Frontal cortex (tissue), 4 donors: ENCODE measurements at places on chromosomes 2 and 18.

DNA sequence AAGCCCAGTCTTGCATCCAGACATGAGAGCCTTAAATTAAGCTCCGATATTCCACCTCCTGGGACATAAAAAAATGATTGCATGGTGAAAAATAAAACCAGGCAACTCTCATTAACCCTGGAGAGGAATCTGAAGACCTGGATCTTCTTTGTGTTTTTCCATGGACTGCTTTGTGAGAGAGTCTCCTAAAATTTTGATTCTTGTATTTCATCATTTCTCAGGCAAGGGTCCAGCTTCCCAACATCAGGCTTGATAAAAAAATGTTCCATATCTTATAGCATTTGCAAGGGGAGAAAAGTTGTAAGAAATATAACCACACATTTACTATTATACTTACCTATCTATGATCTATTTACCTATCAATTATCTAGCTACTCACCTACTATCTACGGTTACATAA, 327.5 kb upstream of the SPHKAP start:
- DNase-seq = no peak

- no peak for DNase-seq
Observed at GRCh38 chr2:102662833-102663232, 43.5 kb downstream of the SLC9A2 start.

DNA sequence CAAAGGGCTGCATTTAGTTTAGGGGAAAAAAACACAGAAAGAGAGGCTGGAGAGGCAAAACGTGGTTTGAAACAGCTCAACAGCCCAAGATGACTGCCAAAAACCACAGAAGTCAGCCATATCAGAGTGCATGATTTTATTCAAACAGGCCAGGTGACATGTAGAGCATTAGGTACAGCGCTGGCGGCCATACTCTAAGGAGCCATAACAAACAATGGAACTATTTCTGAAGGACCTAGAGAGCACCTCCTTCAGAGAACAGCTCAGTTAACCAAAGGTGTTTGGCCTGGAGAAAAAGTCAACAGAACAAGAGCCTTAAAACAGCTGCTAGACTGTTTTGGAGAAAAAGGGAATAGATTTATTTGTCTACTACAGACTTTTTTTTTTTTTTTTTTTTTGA, 2.6 kb downstream of the THADA start:
- no peak for DNase-seq

DNA sequence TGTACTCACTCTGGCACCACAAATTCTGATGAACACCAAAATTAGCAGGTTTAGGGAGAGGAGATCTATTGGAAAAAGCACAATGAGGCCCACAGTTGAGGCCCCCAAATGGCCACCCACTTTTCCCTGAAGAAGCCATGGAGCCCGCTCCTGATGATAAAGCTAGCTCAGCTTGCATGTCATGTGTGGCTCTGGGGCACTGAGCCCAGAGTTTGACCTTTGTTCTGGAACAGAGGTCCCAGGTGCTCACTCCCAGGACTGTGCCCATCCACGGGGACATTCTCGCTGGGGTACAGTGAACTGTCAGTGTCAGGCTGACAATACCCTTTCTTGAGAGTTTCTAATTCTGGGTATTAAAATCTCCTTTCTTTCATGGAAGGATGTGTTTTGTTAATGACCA, 36.2 kb downstream of the XDH start:
- DNase-seq = no peak

- no peak for DNase-seq
Observed at GRCh38 chr2:6784291-6784690, 81.4 kb downstream of the CMPK2 start.

- no peak for DNase-seq
Observed at GRCh38 chr2:48059975-48060374, 153.7 kb upstream of the FBXO11 start.

- peak; percentile 14 for DNase-seq
Observed at GRCh38 chr2:177030451-177031105, 182.0 kb upstream of the HNRNPA3 start.

DNA sequence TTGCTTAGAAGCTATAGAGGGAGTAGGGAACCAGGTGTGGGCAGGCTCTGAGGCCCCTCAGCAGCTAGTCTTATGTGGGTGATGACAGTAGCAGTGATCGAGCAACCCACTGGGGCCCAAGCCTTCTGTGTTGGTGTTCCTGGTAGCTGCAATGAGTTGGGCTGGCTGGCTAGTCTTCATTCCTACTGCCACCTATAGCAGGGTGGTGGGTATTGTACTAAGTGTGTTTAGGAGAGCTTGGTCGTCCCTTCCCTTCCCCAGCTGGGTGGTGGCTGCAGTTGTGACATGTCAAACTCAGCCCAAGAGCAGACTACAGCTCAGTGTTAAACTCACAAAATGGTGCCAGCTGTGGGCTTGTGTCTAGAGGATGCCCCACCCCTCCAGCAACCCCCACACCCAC, 486.1 kb upstream of the UBE2E3 start:
- DNase-seq = no peak

- DNase-seq = no peak
Observed at GRCh38 chr2:181677912-181678586, 2.3 kb downstream of the NEUROD1 start.

- DNase-seq = no peak
Observed at GRCh38 chr2:141496810-141497209, 634.0 kb downstream of the LRP1B start.

DNA sequence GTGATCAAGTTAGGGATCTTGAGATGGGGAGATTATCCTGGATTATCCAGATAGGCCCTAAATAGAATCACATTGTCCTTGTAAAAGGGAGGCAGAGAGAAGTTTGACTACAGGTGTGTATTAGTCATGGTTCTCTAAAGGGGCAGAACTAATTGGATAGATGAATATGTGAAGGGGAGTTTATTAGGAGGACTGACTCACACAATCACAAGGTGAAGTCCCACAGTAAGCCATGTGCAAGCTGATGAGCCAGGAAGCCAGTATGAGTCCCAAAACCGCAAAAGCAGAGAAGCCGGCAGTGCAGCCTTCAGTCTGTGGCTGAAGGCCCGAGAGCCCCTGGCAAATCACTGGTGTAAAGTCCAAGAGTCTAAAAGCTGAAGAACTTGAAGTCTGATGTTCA, 275.8 kb downstream of the KCNS3 start:
- no peak for DNase-seq

GRCh38 chr2:67716895-67717396, 319.8 kb downstream of the ETAA1 start:
- no peak for DNase-seq

DNA sequence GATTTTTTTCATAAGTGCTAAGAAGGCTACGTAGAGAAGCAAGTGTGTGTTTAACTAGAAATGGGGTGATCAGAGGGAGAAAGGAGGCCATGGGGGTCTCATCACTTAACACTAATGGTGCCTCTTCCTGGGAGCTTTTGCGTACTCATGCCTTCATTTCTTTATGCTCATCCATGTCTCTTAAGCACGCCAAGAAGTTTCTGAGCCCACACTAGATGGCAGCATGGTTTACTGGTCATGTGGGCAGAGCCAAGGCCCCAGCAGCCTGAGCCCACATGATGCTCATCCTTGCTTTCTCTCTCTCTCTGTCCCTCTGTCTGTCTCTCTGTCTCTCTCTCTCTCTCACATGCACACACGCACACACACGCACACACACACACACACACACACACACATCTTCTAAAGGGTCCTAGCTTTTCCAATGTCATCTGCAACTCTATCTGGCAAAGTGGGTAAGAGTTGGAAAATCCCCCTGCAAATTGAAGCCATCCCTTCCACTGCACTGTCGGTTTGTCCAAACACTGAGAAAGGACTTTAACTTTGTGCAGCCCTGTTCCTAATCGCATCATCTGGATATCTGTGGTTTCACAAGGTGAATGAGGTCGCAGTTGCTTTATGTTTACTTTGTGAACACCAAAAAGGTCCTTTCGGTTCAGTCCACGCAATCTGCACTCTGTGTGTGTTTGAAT, 137.1 kb upstream of the CCDC68 start:
- DNase-seq = peak; percentile 39

- no peak for DNase-seq
Observed at GRCh38 chr2:85768713-85769112, 14.9 kb downstream of the ATOH8 start.

- no peak for DNase-seq
Observed at GRCh38 chr18:44741085-44741484, 60.4 kb downstream of the SETBP1 start.

GRCh38 chr2:16247326-16248122, 307.2 kb downstream of the MYCN start:
- no peak for DNase-seq
